ENCODE measurements at places on chromosomes 5 and 9. TPM values are rescaled to one million over a fixed set of nuclear protein-coding genes. Genes with fewer than 3 reads are reported as not detected.

The SLC46A2 gene
- total RNA-seq, result not detected

The C9orf153 gene
- total RNA-seq, result 0.33 TPM

The SVEP1 gene
- total RNA-seq, result not detected

The NRARP gene
- 12.9 TPM for total RNA-seq

The HSPB3 gene
- total RNA-seq, result not detected

The FAXDC2 gene
- not detected for total RNA-seq

The PRELID2 gene
- 3.1 TPM for total RNA-seq

DNA sequence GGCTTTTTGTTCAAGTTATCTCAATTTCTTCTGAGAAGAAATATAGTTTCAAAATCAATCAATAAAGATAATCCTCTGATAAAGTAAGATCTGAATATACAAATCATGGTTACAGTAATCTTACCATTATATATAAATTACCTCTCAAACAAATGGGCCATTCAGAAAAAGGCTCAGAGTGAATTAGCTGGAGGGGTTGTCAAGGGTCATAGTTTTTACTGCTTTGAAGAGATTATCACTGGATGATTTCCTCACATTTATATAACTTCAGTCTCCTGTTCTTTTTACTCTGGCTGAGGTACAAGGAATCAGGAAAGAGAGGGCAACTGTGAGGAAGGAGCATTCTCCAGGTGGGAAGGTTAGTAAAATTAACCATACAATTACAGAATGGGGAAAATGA lies 148.6 kb upstream of the ELL2 start:
- H3K4me3 ChIP-seq, result no peak overlapping the region
- H3K27ac ChIP-seq, result no peak overlapping the region
- no peaks in the 10 kb centered on the region for H3K27me3 ChIP-seq
- no peaks in the 10 kb centered on the region for H3K36me3 ChIP-seq
- DNase-seq, result no peak

GRCh38 chr5:114179134-114179533 lies 182.7 kb upstream of the KCNN2 start:
- H3K27ac ChIP-seq, result no peak overlapping the region
- H3K36me3 ChIP-seq, result no peaks in the 10 kb centered on the region
- H3K4me1 ChIP-seq, result no peaks in the 10 kb centered on the region
- no peaks in the 10 kb centered on the region for H3K27me3 ChIP-seq

DNA sequence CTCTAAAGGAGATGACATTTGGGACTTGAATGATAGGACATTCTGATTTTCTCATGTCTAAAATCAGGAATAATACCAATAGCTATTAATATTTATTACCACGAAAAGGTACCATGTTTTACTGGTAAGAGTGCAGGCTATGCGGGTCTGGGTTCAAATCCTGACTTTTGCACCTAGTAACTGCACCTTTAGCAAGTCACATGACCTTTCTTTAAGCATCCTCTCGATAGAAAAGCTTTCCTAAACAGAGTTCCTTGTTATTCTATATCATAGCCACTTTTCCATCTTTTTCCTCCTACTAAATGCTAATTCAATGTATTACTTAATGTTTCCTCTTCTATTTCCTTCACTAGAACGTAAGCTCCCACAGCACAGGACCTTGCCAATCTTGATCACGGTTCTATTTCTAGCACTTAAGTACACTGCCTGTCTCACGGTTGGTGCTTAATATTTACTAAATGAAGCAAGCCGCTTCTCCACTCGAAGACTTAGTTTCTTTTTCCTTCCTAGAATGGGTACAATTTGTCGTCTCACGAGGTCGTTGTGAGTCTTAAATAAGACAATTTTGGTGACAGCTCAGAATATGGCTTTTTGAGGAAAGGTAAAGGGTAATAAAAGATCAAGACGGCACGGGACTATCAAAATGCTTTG lies 816 bp downstream of the RBM18 start:
- H3K4me1 ChIP-seq, result peaks cover 39% of the 10 kb centered on the region
- peak overlapping the region; percentile 100 for H3K27ac ChIP-seq
- H3K4me3 ChIP-seq, result peak overlapping the region; percentile 98
- peaks cover 36% of the 10 kb centered on the region for H3K36me3 ChIP-seq
- H3K27me3 ChIP-seq, result no peaks in the 10 kb centered on the region
- no peak for DNase-seq

- H3K27me3 ChIP-seq, result peaks cover 3% of the 10 kb centered on the region
- peaks cover 27% of the 10 kb centered on the region for H3K4me1 ChIP-seq
- peak overlapping the region; percentile 84 for H3K27ac ChIP-seq
- H3K36me3 ChIP-seq, result peaks cover 21% of the 10 kb centered on the region
- peak overlapping the region; percentile 43 for H3K4me3 ChIP-seq
Measured at GRCh38 chr5:173331287-173331686, 3.1 kb upstream of the STC2 start.

GRCh38 chr5:142717582-142718215 lies 31.8 kb upstream of the FGF1 start:
- H3K36me3 ChIP-seq, result no peaks in the 10 kb centered on the region
- peaks cover 4% of the 10 kb centered on the region for H3K4me1 ChIP-seq
- no peak overlapping the region for H3K4me3 ChIP-seq
- no peak overlapping the region for H3K27ac ChIP-seq
- H3K27me3 ChIP-seq, result peaks cover 18% of the 10 kb centered on the region

DNA sequence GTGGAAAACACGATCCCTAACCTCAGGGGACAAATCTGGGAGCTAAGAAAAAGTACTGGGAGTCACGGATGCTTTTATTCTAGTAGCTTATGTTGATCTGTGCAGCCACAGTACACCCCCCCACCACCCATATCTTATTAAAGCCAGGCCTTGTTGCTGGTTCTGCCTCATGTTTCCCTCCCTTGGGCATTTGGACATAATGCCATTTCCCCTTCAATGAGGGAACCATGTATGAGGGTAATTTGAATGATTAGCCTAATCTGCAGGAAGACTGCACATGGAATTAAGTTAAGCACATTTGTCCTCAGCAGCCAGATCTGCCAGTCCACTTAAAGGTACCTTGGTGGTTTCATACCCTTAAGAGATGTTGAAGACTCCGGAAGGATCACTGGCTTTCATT lies 102.0 kb downstream of the ARHGAP26 start:
- DNase-seq, result no peak
- no peaks in the 10 kb centered on the region for H3K27me3 ChIP-seq
- H3K27ac ChIP-seq, result no peak overlapping the region
- H3K4me3 ChIP-seq, result no peak overlapping the region
- peaks cover 7% of the 10 kb centered on the region for H3K4me1 ChIP-seq
- no peaks in the 10 kb centered on the region for H3K36me3 ChIP-seq

DNA sequence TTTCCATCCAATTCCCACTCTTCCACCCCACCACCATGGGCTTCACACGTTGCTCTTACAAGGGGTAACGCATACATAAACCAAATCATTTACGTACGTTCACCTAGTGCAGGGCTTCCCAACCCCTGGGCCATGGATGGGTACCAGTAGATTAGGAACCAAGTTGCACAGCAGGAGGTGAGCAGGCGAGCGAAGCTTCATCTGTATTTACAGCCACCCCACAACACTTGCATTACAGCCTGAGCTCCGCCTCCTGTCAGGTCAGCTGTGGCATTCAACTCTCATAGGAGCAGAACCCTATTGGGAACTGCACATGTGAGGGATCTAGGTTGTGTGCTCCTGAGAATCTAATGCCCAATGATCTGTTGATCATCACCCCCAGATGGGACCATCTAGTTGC lies 82.3 kb downstream of the CEMIP2 start:
- peak overlapping the region; percentile 14 for H3K27ac ChIP-seq
- no peaks in the 10 kb centered on the region for H3K27me3 ChIP-seq
- no peak for DNase-seq
- peaks cover 41% of the 10 kb centered on the region for H3K4me1 ChIP-seq

- peaks cover 18% of the 10 kb centered on the region for H3K36me3 ChIP-seq
- H3K4me1 ChIP-seq, result peaks cover 36% of the 10 kb centered on the region
- no peaks in the 10 kb centered on the region for H3K27me3 ChIP-seq
- DNase-seq, result peak; percentile 83
Measured at GRCh38 chr5:16617274-16617968, 624 bp upstream of the RETREG1 start.

DNA sequence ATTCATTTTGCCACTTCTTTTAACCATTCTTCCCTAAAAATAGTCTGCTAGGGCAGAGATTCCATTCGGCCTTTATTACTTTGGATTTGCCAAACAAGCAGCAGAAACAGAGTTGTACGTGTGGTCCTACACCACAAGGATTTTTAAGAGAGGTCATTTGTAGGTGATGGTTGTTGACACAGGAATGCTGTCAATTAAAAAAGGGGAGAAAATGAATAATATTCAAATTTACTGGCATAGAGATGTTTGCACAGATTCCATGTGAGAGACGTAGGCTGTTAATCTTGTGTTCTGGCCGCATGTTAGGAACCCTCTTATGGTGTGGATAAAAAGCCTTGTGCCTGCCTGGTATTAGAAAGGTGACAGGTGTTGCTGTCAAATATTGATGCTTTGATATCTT lies 34.9 kb downstream of the TRIO start:
- no peaks in the 10 kb centered on the region for H3K4me1 ChIP-seq
- peaks cover 5% of the 10 kb centered on the region for H3K27me3 ChIP-seq
- no peaks in the 10 kb centered on the region for H3K36me3 ChIP-seq
- DNase-seq, result no peak
- H3K27ac ChIP-seq, result no peak overlapping the region
- H3K4me3 ChIP-seq, result no peak overlapping the region

DNA sequence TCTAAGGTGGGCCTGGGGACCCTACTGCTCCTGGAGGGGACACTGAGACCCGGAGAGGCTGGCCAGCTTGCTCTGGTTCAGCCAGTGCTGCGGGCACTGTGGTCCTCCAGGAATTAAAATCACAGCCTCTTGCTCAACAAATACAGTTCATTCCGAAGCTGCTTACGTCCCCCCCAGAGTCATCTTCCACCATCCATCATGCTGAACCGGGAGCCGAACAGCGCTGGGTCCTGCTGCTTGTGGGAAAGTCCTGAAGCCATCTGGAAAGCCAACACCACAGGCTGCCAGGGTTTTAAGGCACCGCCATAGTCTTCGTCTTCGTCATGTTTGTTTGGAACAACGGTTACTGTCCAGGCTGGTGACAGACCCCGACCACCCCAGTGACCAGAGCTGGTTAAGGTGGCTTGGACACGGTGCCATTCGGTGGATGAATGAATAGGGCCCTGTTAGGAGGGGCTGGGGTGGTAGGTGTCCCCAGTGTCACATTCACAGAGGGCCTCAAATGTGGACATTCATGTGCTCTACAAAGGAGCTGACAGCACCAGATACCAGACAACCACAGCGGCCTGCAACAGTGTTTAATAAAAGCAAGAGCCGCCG lies 81.6 kb upstream of the PHYKPL start:
- H3K4me3 ChIP-seq, result no peak overlapping the region
- H3K27me3 ChIP-seq, result no peaks in the 10 kb centered on the region
- DNase-seq, result no peak
- H3K4me1 ChIP-seq, result no peaks in the 10 kb centered on the region

DNA sequence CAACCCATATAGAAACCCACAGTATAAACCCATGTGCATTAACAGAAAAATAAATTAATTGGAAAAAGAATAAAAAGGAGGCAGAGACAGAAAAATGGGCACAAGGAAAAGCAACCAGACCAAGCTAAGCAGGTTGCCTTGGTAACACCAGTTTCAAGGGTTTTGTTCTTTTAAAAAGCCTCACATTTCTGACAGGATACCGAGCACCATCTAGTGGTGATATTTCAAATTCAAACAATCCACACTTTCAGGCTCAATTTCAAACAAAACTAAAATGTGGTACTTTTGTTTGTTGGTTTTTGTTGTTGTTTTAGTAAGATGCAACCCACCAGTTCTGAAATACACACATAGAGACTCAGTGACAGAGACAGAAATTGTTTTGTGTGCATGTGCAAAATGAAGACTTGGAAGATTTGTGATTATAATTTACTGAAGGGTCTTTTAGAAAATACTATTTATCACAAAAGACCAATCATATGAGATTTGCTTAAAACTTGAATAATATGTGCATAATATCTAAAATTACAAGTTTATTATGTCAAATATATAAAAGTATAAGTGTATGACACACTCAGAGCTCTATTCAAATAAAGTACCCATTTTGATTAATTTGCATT lies 318.2 kb downstream of the SLCO4C1 start:
- DNase-seq, result no peak
- H3K36me3 ChIP-seq, result no peaks in the 10 kb centered on the region
- no peaks in the 10 kb centered on the region for H3K4me1 ChIP-seq
- H3K27me3 ChIP-seq, result no peaks in the 10 kb centered on the region

GRCh38 chr9:8362250-8362649 lies 562.7 kb upstream of the DMAC1 start:
- H3K4me1 ChIP-seq, result peaks cover 7% of the 10 kb centered on the region
- no peak for DNase-seq
- H3K4me3 ChIP-seq, result no peak overlapping the region
- H3K27ac ChIP-seq, result no peak overlapping the region

GRCh38 chr9:136249877-136250559 lies 4.4 kb upstream of the QSOX2 start:
- H3K4me1 ChIP-seq, result peaks cover 5% of the 10 kb centered on the region
- no peak overlapping the region for H3K4me3 ChIP-seq
- no peaks in the 10 kb centered on the region for H3K36me3 ChIP-seq
- DNase-seq, result no peak
- peaks cover 4% of the 10 kb centered on the region for H3K27me3 ChIP-seq
